Stomach (tissue), 19 donors: ENCODE measurements at places on chromosomes 7 and 10. TPM values are rescaled to one million over a fixed set of nuclear protein-coding genes. Genes with fewer than 3 reads are reported as not detected.

PAXIP1 gene
- 4.4 TPM for polyA plus RNA-seq

COG5 gene
- 5.2 TPM for polyA plus RNA-seq

ACTL6B gene
- 0.25 TPM for polyA plus RNA-seq

CYP3A7 gene
- not detected for polyA plus RNA-seq

RELN gene
- polyA plus RNA-seq, result 2.6 TPM

DNA sequence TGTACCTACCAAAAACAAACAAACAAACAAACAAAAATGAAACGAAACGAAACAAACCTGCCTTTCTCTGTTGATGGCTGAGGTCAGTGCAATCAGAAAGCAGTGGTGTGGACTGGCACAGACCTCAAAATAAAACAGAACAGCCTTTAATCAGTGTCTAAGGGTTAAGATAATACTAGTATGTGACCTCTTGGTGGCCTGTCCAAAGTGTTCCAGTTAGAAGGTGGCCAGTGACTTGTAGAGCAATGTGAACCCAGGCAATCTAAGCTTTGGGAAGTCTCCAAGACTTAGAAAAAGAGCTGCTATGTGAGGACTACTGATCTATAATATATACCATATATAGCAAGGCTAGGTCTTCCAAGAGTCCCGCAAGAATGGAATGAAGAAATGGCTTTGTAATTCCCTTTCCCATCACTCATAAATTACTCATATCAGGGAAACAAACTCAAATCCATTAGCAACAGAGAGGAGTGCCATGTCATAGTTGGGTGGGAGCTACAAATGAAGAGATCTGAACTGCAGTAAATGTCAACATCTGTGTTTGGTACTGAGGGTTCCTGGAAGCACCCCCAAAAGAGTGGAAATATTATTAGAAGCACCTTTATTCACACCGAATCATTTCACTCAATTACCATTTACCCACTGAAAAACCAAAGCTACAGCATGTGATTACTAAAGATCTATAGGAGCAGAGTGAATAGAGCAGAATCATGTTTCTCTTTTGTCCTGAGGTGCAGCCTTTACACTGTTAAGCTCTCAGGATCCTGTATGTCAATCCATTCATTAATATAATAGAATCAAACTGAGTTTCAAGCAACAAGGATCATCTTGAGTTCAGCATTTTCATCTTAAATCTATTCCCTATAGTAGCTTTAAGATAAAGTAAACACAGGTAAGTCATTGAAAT, 28.0 kb downstream of the ABLIM1 start:
- H3K4me1 ChIP-seq, result peaks cover 31% of the 10 kb centered on the region
- H3K4me3 ChIP-seq, result no peak overlapping the region
- H3K36me3 ChIP-seq, result no peaks in the 10 kb centered on the region

DNA sequence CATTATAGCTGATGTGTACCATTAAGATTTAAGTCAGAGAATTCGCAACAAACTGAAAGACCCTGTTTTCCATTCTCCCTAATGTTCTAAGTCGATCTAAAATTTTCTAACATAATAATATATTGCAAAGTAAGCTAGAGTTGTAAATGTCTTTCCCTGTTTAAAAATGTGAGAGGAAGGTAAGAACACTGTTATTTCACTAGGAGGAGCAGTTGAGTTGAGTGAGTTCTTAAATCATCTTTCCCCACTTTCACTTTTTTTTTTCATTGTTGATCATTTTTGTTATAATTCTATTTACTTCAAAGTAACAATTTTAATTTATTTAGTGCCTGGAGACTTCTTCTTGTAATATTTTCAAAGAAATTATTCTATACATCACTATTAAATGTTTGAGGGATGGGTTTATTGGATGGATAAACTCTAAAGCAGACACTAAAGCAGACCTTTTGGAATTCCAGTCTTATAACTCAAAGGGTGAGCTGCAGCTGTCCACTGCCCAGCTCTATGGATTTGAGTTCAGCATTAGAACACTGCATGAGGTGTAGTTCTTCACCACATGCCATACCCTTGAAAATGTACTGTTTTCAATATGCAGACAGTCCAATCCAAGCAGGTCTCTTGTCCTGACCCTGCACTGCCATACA, 181.3 kb upstream of the FZD1 start:
- H3K36me3 ChIP-seq, result no peaks in the 10 kb centered on the region
- H3K4me1 ChIP-seq, result no peaks in the 10 kb centered on the region
- H3K4me3 ChIP-seq, result no peak overlapping the region
- H3K27ac ChIP-seq, result no peak overlapping the region
- no peak for DNase-seq

DNA sequence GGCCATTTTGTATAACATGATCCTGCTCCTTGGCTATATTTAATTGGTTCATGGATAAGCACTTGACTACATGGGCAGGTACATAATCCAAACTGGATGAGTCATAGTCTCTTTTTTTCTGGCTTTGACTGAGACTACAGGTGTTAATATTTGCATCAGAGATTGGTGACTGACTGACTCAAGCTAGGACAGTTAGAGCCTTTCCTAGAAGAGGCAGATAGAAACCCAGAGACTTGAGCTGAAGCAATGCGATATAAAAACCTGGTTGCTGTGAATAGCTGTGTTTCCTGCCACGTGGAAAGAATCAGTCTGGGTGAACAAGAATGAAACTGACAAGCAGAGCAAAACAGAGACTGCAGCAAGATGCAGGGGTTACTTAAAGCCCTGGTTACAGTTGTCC, 81.0 kb downstream of the SAMD9 start:
- DNase-seq, result no peak
- no peaks in the 10 kb centered on the region for H3K27me3 ChIP-seq
- H3K4me3 ChIP-seq, result no peak overlapping the region
- H3K4me1 ChIP-seq, result peaks cover 5% of the 10 kb centered on the region
- no peaks in the 10 kb centered on the region for H3K36me3 ChIP-seq

DNA sequence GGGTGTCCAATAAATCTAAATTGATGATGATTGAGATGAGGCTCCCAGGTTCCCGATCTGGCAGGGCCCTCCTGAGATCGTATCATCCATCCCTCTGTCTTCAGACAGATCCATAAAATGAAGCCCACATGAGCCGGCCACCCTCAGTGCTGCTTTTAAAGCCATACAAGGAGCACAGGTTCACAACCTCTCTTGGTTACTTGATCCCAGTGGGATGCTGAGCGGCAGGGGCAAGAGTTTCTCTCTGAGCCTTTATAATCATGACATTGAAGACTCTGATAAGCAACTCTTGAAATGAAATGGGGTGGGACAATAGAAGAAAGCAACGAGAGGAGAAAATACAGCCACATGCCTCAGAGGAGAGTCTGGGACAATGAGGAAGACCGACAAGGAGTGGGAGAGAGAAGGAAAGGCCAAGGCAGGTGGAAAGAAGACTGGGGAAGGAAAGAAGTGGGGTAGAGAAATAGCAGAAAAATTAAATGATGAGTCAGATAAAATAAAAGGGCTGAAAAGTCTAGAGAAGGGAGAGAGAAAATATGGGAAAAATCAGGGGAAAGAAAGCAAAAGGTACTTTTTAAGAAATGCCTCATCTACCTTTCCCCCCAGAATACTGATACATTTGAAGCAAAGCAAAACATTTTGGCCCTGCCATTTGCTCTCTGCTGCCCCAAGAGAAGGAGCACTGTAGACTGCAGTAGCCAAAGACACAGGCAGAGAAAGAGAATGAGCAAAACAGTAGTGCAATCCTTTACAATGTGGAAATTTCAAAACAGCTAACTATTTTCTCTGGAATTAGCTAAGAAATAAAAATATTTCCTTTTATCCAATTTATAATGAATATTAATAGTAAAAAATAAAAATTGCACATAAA, 14.6 kb downstream of the GBX1 start:
- H3K27ac ChIP-seq, result no peak overlapping the region
- H3K36me3 ChIP-seq, result no peaks in the 10 kb centered on the region
- no peaks in the 10 kb centered on the region for H3K4me1 ChIP-seq
- H3K27me3 ChIP-seq, result peaks cover 80% of the 10 kb centered on the region

DNA sequence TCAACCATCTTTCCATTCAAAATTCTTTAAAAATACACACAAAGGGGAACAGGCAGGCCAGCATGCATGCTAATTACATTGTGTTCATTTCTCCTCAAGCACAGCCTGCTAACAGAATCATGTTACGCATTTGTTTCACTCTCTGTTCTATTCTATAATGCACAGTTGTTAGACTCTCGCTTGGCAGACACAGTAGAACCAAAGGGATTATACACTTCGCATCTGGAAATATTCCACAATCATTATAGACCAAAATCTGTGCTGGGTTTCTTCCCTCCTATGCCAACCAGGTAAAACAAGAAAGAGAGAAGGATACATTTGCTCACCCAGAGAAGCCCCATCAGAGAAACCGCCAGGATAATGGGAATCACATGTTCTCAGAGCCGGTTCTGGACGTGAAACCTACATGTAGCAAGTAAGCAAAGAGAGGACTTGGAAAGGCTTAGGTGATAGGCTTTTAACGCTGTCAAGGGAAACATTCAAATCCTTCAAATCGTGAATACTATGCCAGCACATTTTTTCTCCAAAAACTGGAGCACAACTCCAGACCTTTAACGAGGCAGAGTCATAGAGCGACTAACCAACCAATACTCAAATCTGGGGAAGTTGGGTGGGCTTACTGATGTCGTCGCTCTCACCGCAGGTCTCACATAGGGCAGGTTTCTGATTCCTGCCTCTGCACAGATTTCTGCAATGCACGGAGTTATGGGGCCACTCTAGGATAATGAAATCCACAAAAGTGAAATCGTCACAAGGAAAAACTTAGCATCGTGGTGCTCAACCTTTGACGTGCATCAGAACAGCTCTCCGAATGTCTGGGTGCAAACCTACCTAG, 380.5 kb upstream of the AUTS2 start:
- DNase-seq, result no peak
- H3K36me3 ChIP-seq, result no peaks in the 10 kb centered on the region
- no peaks in the 10 kb centered on the region for H3K27me3 ChIP-seq
- H3K4me3 ChIP-seq, result no peak overlapping the region
- no peak overlapping the region for H3K27ac ChIP-seq

GRCh38 chr10:92208736-92209135, 82.1 kb downstream of the CPEB3 start:
- no peaks in the 10 kb centered on the region for H3K27me3 ChIP-seq
- H3K36me3 ChIP-seq, result no peaks in the 10 kb centered on the region
- H3K27ac ChIP-seq, result no peak overlapping the region

DNA sequence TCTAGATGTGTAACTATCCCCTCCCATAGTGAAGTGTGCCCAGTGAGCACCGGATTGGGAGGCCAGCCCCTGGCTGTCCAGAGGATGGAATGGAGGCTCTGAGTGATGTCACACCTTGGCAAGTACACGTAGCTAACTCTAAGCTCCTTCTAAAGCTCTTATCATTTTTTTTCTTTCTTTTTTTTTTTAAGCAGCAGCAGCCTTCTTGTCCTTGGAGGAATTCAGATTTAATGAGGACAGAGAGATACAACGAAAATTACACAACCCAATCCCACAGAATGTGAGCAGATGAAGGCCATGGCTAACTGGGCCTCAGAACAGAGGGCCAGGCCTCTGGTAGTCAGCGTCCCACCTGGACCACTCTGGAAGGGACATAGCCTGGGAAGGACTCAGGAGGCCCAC, 11.3 kb downstream of the TNS3 start:
- no peak for DNase-seq
- H3K36me3 ChIP-seq, result no peaks in the 10 kb centered on the region
- H3K4me3 ChIP-seq, result no peak overlapping the region
- H3K27me3 ChIP-seq, result no peaks in the 10 kb centered on the region

DNA sequence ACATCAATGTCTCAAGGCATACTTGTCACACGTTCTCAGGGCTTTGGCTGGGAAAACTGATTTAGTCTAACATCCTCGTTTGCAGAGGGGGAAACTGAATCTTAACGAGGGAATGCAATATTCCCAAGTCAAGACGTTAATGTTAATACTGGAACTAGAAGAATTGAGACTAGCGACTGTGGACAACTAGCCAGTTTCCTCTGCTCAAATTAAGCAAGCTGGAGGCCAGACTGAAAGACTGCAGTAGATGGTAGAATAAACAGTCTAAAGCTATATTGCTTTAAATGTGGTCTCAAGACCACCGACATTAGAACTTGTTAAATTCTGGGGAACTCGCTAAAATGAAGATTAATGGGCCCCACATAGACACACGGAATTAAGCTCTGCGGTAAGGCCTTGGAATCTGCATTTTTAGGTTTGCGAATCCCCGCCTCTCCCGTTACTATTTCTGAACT, 639 bp upstream of the TFAM start:
- no peak for DNase-seq
- H3K4me3 ChIP-seq, result peak overlapping the region; percentile 78
- peaks cover 29% of the 10 kb centered on the region for H3K4me1 ChIP-seq
- H3K27ac ChIP-seq, result peak overlapping the region; percentile 89
- H3K36me3 ChIP-seq, result peaks cover 5% of the 10 kb centered on the region

DNA sequence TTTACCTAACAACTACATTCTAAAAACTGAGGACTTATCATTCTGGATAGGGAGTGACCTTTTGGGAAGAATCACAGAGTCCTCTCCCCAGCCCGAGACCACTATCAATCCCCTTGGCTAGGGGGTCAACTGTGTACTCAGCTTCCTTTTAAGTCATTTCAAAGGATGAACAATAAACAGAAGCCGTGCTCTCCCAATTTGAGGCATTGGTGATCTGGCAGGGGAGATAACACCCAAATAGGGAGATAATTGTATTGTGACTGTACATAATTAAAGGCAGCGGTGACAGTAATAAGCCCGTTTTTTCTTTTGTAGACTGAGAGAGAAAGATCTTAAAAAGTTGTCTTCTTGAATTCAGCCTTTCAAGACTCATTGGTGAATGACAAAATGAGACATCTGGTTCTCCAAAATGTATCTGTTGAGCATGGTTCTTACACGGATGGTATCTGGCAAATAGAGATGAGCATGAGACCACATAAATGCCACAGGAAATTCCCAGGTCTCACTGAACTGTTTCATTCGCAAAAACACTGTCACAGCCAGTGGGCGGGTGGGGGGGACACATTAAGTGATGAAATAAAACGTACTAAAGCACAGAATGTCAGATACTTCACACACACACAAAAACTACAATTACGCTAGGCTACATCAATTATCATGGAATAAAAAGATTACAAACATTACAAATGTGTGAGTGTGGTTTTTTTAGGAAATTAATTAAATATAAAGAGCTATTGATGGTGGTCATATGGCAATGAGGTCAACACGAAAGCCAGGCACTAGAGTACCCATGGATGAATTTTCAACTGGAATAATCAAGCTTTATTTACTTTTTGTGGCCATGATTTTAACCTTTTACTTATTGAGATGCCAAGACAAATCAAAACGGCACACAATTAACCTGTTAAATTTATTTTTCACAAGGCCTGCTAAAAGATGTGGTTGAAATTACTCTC, 108.4 kb downstream of the HIPK2 start:
- no peak overlapping the region for H3K27ac ChIP-seq
- no peak overlapping the region for H3K4me3 ChIP-seq
- peaks cover 6% of the 10 kb centered on the region for H3K4me1 ChIP-seq
- no peaks in the 10 kb centered on the region for H3K36me3 ChIP-seq
- H3K27me3 ChIP-seq, result no peaks in the 10 kb centered on the region

- H3K4me3 ChIP-seq, result no peak overlapping the region
- H3K4me1 ChIP-seq, result no peaks in the 10 kb centered on the region
- DNase-seq, result peak; percentile 57
Observed at GRCh38 chr10:11631890-11632587, 20.6 kb upstream of the USP6NL start.
